C1 segment of cervical spinal cord (tissue), 14 donors: ENCODE measurements at places on chromosomes 5 and 9.

DNA sequence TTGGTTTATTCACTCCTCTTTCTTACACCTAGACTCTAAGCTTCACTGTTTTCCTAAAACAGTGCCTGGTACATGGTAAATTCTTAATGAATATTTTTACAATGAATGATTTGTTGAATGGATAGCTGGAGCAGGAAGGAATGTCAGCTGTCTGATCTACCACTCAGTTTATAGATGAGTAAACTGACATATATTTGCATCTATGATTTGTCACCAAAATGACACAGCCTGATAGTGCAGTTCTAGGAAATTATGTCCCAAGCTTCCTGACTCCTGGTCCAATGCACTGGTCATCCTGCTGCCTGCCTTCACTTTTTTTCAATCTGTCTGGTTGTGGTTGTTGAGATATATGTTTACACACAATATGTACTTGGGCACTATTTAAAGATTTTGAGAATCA lies 651.7 kb upstream of the WWC1 start:
- DNase-seq, result no peak

DNA sequence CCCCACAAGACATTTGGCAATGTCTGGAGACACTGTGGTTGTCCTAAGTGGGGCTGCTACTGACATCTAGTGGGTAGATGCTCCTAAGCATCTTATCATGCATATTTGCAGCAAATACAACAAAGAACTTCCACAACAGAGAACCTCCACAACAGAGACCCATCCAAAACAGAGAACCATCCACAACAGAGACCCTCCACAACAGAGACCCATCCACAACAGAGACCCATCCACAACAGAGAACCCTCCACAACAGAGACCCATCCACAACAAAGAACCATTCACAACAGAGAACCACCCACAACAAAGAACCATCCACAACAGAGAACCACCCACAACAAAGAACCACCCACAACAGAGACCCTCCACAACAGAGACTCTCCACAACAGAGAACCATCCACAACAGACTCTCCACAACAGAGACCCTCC lies 32.8 kb downstream of the ARPC5L start:
- no peak for DNase-seq

DNA sequence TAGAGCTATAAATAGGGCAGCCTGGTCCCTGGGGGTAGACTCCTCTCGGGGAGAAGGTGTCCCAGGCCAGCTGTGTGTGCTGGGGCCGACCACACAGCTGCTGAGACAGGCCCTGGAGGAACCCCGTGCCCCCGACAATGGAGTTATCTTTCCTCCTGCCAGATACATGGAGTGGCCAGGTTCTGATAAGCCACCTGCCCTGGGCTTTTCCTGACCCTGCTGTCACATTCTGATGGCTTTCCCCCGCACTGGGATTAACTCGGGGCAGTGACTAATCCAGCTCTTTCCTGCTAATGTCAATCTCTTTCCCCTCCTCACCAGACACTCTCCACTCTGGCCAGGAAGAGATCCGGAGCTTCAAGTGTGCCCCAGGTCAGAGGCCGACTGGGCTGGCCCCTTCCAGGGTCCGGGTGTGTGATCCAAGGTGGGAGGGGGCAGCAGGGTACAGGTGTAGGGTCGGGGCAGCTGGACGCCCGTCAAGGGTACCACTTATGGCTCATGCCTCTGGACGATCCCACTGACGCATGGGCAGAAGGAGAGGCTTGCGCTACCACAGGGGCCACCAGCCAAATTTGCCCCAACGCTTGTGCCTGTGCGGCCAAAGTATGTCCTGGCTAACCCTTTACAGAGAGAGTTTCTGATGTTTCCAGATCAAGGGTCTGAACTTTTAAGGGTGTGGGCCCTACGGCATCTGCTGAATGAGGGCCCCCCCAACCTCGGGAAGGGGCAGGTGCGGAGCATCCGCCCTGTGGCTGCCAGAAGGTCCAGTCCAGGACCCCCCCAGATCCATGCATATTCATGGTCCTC lies 20.6 kb upstream of the COL5A1 start:
- no peak for DNase-seq

DNA sequence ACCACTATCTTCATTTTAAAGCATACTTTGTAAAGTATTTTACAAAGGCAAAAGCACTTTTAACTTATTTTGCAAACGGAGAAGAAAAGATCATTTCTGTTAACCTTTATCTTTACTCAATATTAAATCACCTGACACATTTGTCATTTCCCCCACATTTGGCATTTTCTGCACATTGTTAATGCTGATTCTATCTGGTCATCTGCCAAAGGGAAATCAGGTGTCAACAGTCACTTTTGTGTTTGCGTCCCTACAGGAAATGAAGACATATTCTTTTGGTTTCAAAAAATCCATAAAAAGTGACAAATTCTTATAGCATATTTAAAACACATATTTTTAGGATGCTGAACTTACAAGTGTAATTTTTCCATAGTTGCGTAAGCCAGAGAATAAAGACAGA lies 191.3 kb upstream of the TMEM161B start:
- no peak for DNase-seq

GRCh38 chr9:136671646-136672430 lies 9.1 kb downstream of the EGFL7 start:
- no peak for DNase-seq

DNA sequence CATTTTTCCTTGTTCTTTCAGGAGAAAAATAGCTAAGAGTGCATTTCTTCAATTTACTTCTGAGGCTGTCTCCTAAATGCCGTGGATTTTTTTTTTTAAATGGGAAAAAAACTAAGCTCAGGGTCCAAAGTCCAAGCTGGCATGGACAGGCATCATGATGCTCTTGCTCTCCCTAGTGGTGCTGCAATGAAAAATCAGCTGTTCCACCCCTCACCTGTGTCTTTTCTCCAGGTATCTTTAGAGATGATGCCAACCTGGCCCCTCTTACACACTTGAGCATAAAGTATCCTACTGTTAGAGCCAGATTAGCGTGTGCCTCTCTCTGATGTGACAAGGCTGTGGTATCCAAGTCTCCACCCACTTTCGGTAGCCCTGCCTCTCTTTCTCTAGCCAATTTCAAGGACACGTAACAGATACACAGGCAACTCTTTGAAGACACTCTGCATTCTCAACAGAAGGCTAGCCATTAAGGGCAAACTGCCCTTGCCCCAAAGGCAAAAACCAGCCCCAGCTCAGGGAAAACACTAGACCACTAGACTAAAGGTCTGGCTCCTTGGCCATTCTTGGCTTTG lies 208.8 kb downstream of the SAXO1 start:
- no peak for DNase-seq

DNA sequence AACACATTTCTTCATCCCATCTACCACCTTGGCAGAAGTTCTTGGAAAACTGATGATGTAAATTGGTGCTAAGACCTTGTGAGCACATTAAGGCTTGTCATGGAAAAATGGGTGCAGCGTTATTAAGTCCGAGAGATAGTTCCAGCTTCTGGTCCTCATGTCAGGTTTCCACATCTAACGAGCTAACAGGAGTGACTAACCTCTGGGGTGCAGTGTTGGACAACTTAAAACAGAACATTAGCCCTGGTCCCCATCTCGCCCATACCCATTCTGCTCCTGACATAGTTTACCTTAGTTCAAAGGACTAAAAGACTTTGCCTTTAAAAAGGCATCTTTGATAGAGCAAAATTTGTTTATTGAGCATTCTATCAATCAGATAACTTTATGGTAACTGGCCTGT lies 128.0 kb downstream of the SLC1A3 start:
- DNase-seq, result no peak

- DNase-seq, result no peak
Measured at GRCh38 chr5:56346044-56346710, 113.0 kb upstream of the ANKRD55 start.

DNA sequence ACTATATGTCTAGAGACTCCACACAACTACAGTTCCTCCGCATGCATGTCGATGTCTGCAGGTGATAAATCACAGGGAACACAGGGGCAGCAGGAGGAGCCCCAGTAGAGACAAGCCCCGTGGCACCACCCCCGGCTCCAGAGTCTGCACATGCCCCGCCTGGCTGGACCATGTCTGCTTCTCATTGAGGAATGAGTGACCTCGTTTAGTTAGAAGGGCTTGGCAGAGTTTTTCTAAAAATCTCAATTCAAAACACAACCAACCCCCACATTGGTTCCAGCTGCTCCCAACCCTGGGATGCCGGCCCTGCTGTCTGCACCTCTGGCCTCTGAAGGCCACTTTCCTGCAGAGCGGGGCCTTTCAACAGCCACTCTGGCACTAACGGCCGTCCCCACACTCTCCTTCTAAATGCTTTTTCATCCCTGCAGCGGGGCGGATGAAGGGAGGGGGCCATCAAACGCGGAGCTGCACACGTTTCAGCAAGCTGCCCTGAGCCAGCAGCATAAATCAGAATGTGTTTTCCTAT lies 106.3 kb downstream of the ROR2 start:
- DNase-seq, result no peak

GRCh38 chr5:58890701-58891085 lies 307.8 kb downstream of the RAB3C start:
- no peak for DNase-seq
